ENCODE measurements at places on chromosomes 16 and 17.

DNA sequence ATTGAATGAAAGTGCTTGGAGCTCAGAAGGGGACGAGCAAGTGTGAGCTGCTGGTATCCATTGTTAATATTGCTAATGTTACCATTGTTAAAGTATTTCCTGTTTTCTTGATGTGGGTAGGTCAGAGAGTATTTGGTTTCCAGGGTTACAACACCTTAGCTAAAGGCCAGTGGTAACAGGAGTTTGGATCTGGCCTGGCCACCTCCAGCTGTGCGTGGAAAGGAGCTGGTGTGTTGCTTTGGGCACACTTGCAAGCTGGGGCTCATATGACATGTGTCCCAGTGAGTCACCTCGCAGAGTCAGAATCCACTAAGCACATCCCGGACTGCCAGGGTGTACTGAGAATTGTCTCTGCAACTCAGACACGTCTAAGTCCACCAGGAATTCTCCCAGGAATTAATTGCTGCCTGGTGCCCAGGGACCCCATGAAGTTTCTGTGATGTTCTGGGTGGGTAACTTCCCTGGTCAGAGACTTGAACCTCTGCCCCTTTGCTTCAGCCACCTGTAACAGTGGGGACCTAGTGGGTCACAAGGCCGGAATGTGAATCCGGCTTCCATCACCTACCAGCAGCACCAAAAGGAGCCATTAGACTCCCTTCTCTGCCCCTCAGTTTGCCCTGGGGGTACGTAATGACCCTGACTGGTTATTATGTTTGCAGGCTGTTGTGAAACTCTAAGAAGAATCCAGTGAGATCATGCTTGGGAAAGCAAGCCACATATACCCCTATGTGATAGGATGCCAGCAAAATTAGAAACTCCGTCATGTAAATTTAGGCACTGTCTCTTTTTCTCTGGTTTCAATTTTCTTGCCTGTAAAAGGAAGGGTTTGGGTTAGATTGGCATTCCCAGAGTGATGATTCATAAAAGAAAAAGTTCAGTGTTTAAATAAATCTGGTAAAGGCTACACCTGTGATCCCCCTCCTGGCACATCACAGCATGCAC is 12.8 kb downstream of the SLC6A2 start:
- no peak for DNase-seq

DNA sequence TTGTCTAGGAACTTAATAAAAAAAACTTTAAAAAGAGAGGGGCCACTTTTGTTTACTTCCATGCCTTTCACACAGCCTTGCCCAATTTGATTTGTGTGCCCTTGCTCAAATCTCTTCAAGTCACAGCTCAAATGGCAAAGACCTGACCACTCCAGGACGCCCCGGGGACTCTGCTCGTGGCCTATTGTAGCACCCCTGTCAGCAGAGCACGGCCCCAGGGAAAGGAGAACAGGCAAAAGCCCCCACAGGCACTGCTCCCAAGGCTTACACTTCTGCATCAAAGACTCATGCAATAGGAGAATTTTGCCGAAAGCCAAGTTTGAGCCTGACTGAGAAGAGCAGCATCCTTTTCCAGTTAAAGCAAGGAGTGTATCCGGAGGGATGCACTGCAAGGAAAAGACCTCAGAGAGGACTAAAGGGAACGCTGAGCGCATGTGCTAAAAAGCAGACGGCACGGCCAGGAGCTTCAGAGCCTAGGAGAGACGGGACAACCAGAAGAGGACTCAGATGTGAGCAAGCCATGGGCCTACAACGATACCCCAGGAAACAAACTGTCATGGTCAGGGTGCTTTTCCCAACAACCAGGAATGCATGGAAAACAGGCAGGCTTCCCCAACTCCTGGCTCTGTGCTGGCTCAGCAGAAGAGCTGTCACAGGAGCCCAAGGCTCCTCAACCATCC is 8.2 kb downstream of the CREBBP start:
- no peak for DNase-seq

DNA sequence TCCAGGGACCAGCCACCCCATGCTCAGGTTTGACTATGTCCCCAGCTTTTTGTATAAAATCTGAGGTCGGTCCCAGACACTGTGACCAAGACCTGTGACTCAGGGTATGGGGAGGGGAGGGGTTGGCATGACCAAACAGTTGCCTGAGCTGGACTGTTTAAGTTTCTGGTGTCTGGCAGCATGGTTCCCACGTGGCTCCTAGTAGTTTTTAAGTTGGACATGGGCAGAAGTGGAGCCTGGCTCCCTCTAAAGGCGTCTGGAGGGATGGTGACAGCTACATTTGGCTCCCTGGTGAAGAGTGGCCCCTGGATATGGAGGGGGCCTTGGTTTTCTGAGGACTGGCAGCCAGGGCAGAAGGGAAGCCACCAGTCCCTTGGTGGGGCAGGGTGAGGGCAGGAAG is 7.9 kb downstream of the SMCR8 start:
- no peak for DNase-seq

DNA sequence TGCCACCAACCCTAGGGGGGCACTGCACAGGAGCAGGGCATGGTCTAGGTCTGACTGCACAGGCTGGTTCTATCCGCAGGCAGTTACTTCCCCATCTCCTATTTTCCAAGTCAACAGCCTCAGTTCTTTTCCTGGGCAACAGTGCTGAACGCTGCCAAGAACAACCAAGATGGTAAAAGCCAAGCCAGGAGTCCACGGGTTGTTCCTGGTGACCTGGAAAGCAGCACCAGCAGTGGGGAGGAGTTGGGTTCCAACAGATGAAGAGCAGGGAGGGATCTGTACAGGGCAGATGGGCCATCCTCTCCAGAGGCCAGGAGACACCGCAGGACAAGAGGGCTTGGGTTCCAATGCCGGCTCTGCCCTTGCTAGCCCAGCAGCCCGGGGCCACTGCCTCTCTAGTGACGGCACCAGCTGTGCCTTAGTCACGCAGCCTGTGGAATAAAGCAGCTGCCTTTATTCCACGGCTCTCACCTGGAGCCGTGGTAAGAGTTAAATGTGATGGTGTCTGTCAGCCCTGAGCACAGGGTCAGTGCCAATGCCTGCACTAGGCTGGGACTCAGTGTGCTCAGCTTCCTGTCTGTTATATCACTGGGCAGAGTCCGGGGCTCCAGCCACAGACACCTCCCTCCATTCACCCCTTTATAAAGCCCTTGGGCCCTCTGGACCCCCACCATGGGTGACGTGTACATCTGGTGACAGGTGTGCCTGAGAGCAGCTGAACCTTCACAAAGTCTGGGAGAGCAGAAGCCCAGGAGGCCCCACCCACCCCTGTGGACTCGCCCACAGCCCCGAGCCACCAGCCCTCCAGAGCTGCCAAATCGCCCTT is 44.9 kb downstream of the MARF1 start:
- no peak for DNase-seq

- no peak for DNase-seq
Measured at GRCh38 chr17:45246861-45247428, 14.9 kb downstream of the SPATA32 start.

DNA sequence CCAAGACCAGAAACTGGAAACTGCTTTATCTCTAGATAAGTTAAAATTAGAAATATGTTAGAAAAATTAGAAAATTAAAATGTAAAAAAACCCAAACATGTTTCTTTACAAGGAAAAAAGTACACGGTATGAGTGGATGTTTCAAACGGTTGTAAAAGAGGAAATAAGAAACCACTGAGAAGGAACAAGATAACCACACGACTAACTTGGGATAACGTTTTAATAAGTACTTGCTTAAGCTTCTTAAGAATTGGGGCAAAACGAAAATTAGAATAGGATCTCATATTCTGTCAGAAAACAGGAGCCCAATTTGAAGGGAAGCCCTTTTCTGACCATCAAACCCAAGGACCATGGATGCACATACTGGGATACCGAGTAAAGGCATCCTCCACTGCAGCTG is 31.0 kb downstream of the MBTPS1 start:
- DNase-seq, result no peak

GRCh38 chr16:20611975-20612481 is 35.9 kb upstream of the ACSM2B start:
- DNase-seq, result no peak

GRCh38 chr17:75228305-75228704 is 22.8 kb downstream of the NUP85 start:
- peak; percentile 58 for DNase-seq

- DNase-seq, result no peak
Measured at GRCh38 chr16:49716339-49716934, 139.5 kb downstream of the ZNF423 start.

DNA sequence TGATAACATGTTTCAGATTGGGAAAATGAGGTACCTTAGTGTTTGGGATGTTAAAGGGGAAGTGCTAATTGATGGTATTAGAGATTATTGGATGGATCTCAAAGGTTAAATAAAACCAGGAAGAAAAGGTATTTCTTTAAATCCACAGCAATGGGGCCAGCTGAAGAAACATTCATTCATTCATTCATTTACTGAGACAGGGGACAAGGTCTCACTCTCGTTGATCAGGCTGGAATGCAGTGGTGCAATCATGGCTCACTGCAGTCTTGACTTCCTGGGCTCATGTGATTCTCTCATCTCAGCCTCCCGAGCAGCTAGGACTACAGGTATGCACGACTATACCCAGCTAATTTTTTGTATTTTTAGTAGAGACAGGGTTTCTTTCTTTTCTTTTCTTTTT is 19.8 kb downstream of the EARS2 start:
- no peak for DNase-seq

GRCh38 chr17:15121426-15121825 is 143.7 kb downstream of the PMP22 start:
- DNase-seq, result no peak

GRCh38 chr16:65024767-65025178 is 97.1 kb downstream of the CDH11 start:
- DNase-seq, result no peak

DNA sequence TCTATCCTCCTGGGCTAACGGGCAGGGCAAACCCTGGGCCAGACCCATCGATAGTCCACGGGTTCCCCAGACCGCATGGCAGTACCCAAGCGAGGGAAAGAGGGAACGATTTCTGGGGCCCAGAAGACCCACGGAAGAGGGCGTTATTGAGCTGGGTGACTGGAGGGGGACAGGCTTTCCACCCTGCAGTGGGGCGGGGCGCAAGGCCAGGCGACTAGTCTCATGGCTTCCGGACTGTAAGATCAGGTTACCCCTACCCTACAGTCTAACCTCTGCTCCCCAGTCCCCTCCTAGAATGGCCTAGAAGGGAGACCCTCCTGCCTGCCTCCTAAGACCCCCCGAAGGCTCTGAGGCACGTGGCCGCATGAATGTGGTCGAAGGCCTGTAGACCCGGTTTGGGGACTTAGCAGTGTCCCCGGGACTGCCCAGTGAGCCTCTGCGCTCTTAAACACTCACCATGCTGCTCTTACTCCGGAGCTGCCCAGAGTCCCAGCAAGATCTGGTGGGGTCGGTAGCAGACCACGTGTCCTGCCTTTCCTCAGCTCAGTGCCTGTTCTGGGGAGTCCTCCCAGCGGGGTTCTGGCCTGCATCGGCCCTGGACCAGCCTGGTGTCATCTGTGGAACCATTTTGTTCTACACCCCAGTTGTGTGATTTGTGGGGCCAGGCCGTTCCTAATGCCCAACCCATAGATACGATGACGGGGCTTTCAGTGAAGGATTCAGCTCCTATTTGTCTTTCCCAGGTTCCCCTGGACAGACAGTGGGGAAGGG is 13.2 kb upstream of the AURKB start:
- DNase-seq, result peak; percentile 52

DNA sequence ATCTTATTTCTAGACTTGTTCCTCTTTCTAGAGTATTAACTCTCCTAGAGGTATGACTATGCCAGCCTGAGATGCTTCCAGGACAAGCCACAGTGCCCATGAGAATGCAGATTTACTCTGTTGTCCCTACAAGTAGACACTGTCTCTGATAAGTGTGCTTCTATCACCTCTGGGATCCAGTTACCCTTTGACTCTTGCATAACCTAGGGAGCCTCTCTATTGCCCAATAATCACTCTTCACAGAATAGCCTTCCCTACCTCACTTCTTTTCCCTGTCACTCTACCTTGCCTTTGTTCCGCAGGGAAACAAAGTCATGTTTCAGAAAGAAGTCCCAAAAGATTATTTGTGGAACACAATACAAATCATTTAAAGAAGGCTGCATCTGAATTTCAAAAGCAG is 1.6 kb upstream of the KRT34 start:
- no peak for DNase-seq

DNA sequence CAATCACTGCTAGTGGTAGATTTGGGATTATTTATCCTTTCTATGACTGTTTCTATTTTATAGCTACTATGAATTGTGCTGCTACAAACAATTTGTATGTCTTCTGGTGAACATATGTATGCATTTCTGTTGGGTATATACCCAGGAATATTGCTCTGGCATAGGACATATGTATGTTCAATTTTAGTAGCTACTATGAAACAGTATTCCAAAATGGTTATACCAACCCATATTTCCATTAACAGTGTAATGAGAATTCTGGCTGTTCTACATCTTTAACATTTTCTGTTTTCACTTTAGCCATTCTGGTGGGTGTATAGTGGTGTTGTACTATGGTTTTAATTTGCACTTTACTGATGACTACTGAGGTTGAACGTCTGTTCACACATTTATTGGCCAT is 57.6 kb upstream of the NACA2 start:
- no peak for DNase-seq

DNA sequence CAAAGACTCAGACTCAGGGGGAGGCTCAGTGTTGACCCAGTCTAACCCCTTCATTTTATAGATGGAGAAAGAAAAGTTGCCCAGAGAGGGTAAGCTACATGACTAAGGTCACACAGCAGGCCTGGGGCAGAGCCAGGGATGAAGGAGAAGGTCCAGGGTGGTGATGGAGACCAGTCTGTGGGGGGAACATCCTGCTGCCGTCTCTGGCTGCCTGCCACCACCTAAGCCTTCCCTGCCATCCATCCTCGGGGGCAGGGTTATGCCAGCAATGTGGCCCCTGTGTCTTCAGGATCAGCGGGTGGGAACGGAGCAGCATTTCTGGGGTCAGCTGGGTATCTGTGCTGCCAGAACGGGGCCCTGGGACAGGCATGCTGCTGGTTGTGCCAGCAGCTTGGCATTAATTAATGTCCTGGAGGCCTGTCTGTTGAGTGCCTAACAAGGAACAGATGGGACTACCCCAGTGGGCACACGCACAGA is 5.5 kb downstream of the DOK4 start:
- no peak for DNase-seq

DNA sequence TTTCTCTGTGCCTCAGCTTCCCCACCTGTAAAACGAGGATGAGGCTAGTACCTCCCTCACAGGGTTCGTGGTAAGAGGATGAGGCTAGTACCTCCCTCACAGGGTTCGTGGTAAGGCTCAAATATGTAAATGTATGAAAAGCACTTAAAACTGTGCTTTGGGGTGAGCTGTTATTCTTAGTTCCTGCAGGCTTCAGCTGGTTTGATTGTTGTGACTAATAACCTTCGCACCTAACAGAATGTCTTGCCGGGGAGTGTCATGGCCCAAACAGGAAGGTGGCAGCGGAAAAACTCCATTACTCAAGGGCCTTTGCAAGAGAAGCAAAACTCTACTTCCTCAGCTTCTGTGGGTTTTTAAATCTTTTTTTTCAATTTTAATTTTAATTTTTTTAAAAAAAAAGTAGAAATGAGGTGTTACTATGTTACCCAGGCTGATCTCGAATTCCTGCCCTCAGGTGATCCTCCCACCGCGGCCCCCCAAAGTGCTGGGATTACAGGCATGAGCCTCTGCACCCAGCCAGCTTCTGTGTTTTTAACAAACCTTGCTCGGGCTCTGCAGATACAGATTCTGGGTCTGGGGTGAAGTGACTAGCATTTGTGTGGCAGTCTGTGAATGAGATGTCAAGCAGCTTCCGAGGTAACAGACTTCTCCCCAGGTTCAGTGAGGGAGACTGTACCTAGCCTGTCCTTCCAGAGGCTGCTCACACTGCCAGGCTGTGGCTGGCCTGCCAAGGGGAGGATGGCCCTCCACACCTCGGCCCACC is 103.0 kb downstream of the RAB11FIP4 start:
- peak; percentile 89 for DNase-seq

Measured in HL-60 (cell line).